ENCODE measurements at places on chromosomes 2 and 18.

- DNase-seq = no peak
These were observed 14.0 kb downstream of the ARMC9 start for GRCh38 chr2:231212329-231212845.

DNA sequence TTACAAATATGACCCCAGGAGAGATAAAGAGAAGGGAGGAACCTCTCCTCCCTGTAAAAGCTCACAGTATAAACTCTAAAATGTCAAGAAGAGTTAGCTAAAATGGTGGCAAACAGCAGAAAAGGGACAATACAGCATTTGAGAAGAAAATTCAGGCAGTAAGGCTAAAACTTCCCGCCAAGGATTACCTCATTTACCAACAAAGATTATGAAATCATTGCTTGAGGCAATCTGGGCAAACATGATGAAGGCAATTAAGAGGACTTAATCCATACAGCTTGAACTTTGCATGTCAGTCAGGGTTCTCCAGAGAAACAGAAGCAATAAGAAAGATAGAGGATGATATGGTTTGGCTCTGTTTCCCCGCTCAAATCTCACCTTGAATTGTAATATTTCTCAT is 81.4 kb downstream of the CMPK2 start:
- DNase-seq = no peak

- DNase-seq = no peak
These were observed 192.8 kb upstream of the APCDD1 start for GRCh38 chr18:10261344-10262276.

- no peak for DNase-seq
These were observed 18.5 kb upstream of the NMS start for GRCh38 chr2:100451734-100452133.
